PC-9 (cell line): ENCODE measurements at places on chromosomes 2 and 18. TPM values are rescaled to one million over a fixed set of nuclear protein-coding genes. Genes with fewer than 3 reads are reported as not detected.
A peak's percentile ranks its signal among the peaks of the same experiment; 100 is the strongest.

The MYCN gene
- total RNA-seq, result not detected in 2 replicates

The NDUFB3 gene
- total RNA-seq, result 93.1 and 96.7 TPM in 2 replicates

The APCDD1 gene
- total RNA-seq, result not detected in 2 replicates

The IL36B gene
- total RNA-seq, result not detected in 2 replicates

The MGAT4A gene
- 12.2 and 12.9 TPM in 2 replicates for total RNA-seq

DNA sequence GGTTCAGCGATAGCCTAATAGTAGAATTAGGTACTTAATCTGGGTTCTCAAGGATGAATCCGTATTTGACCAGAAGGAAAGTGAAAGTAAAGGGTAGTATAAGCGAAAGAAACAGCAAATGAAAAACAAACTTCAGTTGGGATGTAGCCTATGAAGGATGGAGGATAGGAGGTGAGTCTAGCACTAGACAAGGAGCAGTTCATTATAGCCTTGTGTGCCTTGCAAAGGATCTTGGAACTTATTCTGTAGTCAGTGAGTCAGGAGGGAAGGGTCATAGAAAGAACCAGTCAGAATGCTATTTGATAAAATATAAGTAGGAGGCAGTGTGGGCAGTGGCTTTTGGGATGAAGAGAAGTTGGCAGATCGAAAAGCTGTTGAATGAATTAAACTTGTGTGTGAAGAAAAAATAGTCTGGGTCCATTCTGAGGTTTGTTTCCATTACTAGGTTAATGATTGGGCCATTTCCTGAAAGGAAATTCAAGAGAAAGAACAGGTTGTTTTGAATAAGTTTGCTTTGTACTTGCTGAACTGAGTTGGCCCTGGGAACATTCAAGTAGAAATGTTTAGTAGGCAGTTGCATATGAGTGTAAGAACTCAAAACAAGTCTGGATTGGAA lies 48.5 kb downstream of the ANKRD12 start:
- DNase-seq, result no peak

- DNase-seq, result no peak
These were observed 134.1 kb upstream of the GLI2 start for GRCh38 chr2:120601566-120601965.

- DNase-seq, result no peak
These were observed 24.5 kb upstream of the LCLAT1 start for GRCh38 chr2:30422444-30423040.

DNA sequence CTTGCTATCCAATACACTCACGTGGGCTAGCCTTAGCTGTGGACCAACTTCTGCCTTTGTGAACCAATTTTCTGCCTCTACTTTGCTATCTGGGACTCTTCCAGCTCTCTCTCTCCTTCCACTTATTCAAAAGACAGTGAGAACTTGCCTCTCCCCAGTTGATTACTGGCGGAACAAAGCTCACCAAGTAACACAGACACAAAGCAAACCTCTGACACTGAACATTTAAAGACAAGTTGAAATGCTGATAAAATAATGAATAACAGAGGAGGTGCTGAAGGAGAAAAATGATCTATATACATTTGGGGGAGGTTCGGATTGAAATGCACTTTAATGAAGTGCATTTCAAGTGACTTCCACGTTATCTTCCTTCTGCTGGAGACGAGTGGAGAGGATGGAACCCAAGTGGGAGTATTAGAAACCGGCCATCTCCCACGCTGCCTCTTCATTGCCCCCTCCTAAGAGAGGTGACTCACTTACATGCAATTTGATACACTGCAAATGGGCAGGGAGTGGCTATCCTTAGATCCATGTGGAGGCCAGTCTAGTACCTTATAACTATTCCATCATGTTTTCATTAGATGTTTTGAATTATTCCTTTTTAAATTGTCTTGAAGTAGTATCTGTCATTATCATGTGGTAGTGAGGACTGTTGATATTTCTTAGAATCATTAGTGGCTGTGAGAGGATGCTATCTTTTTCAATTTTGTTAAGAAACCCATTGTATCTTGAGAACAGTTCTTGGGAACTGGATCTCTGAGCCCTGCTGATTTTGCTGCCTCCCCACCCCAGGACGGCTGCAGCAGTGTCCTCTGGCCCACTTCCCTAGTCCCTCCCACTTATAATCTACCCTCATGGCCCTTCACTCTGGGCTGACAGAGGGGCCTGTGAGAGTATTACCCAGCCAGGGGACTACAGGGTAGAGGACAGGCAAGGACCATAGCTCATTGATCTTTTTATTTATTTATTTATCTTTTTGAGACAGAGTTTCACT lies 6.0 kb upstream of the GLI2 start:
- DNase-seq, result peak; percentile 36
